Astrocyte (in vitro differentiated cells and primary cell): ENCODE measurements at places on chromosomes 11 and 22. TPM values are rescaled to one million over a fixed set of nuclear protein-coding genes. Genes with fewer than 3 reads are reported as not detected.
A peak's percentile ranks its signal among the peaks of the same experiment; 100 is the strongest.

DNA sequence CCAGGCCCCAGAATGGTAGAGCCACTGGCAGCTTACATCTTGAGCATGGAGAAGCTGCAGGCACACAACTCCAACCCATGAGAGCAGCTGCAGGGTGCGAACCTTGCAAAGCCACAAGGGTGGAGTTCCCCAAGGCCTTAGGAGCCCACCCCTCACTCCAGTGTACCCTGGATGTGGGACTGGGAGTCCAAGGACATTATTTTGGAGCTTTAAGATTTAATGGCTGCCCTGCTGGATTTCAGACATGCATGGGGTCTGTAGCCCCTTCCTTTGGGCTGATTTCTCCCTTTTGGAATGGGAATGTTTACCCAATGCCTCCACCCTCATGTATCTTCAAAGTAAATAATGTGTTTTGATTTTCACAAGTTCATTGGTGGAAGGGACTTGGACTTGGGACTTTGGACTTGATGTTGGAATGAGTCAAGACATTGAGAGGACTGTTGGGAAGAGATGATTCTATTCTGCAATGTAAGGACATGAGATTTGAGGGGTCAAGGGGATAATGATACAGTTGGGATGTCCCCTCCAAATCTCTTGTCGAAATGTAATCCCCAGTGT lies 1.1 kb upstream of the KRTAP5-7 start:
- H3K4me1 ChIP-seq, result no peaks in the 10 kb centered on the region
- no peaks in the 10 kb centered on the region for H3K27me3 ChIP-seq
- H3K4me3 ChIP-seq, result no peak overlapping the region
- H3K27ac ChIP-seq, result no peak overlapping the region
- no peak for DNase-seq
- H3K36me3 ChIP-seq, result no peaks in the 10 kb centered on the region

- no peak overlapping the region for H3K4me3 ChIP-seq
- no peak overlapping the region for H3K27ac ChIP-seq
- no peaks in the 10 kb centered on the region for H3K27me3 ChIP-seq
- no peaks in the 10 kb centered on the region for H3K36me3 ChIP-seq
- no peak for DNase-seq
- peaks cover 15% of the 10 kb centered on the region for H3K4me1 ChIP-seq
Measured at GRCh38 chr11:126329644-126330211, 25.8 kb upstream of the ST3GAL4 start.

DNA sequence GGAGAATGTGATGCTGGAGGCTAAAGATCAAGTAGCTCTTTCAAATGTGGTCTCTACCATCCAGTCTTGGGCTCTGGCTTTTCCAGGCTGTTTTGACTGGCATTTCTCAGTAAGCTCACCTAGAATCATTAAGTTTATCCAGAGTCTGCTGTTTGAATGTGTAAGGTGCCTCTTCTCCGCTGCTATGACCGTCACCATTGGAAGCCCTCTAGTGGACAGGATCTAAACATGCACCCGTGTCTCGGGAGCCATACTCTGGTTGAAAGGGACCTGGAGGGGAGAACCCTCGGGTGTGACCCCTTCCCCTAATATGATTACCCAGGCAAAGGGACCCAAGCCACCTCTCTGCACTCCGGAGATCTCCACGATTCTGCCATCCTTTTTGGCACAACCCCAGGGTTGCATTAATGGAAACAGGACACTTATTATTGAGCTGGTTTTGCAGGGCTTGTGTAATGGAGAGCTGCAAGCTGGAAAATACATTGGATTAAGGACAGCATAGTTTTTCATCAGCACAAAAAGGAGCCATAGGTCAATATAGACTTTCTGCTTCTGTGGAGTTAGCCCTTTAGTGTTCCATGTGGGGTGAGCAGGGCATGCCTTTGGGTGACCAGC lies 191.0 kb upstream of the LARGE1 start:
- no peak for DNase-seq
- H3K27ac ChIP-seq, result no peak overlapping the region
- no peak overlapping the region for H3K4me3 ChIP-seq
- no peaks in the 10 kb centered on the region for H3K27me3 ChIP-seq
- H3K36me3 ChIP-seq, result no peaks in the 10 kb centered on the region

Gene GPR83
- 0.14 TPM in 1 of 2 replicates, not detected in the other for total RNA-seq

- H3K36me3 ChIP-seq, result no peaks in the 10 kb centered on the region
- no peak overlapping the region for H3K27ac ChIP-seq
- H3K4me1 ChIP-seq, result no peaks in the 10 kb centered on the region
- DNase-seq, result peak; percentile 20
- H3K4me3 ChIP-seq, result no peak overlapping the region
Measured at GRCh38 chr11:74739546-74740270, 8.5 kb upstream of the CHRDL2 start.

GRCh38 chr11:45237711-45238315 lies 48.3 kb downstream of the SYT13 start:
- DNase-seq, result no peak
- no peak overlapping the region for H3K27ac ChIP-seq
- peaks cover 13% of the 10 kb centered on the region for H3K4me1 ChIP-seq
- no peak overlapping the region for H3K4me3 ChIP-seq

- H3K4me1 ChIP-seq, result no peaks in the 10 kb centered on the region
- H3K27me3 ChIP-seq, result no peaks in the 10 kb centered on the region
- H3K36me3 ChIP-seq, result no peaks in the 10 kb centered on the region
- H3K4me3 ChIP-seq, result no peak overlapping the region
- H3K27ac ChIP-seq, result no peak overlapping the region
- DNase-seq, result no peak
Measured at GRCh38 chr11:76568621-76569020, 101.9 kb downstream of the LRRC32 start.

DNA sequence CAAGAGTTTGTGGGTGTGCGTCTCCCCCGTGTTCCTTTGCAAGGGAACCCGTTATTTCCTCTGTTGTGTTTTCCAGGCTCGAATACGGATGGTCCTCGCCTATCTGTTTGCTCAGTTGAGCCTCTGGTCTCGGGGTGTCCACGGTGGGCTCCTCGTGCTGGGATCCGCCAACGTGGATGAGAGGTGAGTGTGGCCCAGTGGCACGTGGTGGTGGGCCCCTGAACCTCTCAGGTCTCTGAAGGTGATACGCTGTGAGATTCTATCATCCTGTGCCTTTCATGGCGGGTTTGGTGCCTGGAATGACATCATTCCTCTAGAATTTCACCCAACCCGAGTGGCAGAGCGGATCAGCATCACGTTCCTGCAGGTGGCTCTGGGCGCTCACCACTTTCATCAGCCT lies 32.5 kb downstream of the NADSYN1 start:
- H3K36me3 ChIP-seq, result peaks cover 14% of the 10 kb centered on the region
- no peak overlapping the region for H3K27ac ChIP-seq

- DNase-seq, result no peak
- no peaks in the 10 kb centered on the region for H3K36me3 ChIP-seq
Measured at GRCh38 chr11:91625495-91625894, 599.1 kb upstream of the FAT3 start.

GRCh38 chr11:1837171-1838076 lies 1.4 kb upstream of the TNNI2 start:
- H3K27me3 ChIP-seq, result no peaks in the 10 kb centered on the region
- no peaks in the 10 kb centered on the region for H3K4me1 ChIP-seq
- DNase-seq, result no peak

DNA sequence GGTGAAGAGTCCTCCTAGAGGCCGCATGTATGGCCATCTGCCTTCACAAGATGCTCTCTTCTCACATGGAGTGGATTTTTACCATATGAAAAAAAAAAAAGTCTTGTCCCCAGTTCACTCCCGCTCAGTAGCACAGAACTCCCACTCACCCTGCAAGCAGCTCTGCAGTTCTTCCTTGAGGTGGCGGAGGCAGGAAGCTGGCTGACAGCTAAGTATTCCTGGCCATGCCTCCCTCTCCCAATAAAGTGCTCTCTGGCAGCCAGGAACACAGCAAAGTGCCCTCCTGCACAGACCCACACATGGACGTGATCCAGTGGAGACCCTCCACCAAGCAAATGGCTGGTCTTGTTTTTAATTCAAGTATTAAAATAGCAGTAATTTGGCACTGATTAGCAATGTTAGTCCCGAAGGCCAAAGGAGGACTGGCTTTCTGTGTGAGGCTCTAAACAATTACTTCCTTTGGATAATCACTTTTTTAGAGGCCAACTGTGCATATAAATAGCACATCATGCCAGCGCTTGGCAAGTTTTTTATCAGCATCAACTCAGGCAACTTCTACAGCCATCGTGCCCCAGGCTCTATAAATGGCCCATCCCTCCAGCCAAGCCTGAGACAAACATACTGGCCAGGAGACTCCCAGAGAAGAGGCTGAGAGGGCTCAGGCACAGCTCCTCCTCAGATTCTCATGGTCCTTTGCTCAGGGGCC lies 413.6 kb downstream of the OPCML start:
- no peaks in the 10 kb centered on the region for H3K36me3 ChIP-seq
- no peak overlapping the region for H3K27ac ChIP-seq
- H3K4me1 ChIP-seq, result no peaks in the 10 kb centered on the region
- H3K27me3 ChIP-seq, result no peaks in the 10 kb centered on the region

- peak; percentile 12 for DNase-seq
- H3K4me1 ChIP-seq, result peaks cover 18% of the 10 kb centered on the region
- no peaks in the 10 kb centered on the region for H3K36me3 ChIP-seq
- H3K27ac ChIP-seq, result no peak within 1 kb of the TSS
Measured at GRCh38 chr22:41915035-41915785, at the start of gene SHISA8. SHISA8 (minus strand) TSS chr22:41915074; CDS start chr22:41914667, 407 bp downstream.

Gene GLYAT
- total RNA-seq, result not detected in 2 replicates

- no peaks in the 10 kb centered on the region for H3K4me1 ChIP-seq
- no peak for DNase-seq
- H3K4me3 ChIP-seq, result no peak overlapping the region
Measured at GRCh38 chr11:70064726-70065317, 13.3 kb upstream of the ANO1 start.

GRCh38 chr11:45110562-45110961 lies 35.9 kb upstream of the PRDM11 start:
- no peaks in the 10 kb centered on the region for H3K4me1 ChIP-seq
- no peaks in the 10 kb centered on the region for H3K36me3 ChIP-seq
- no peak overlapping the region for H3K27ac ChIP-seq
- H3K27me3 ChIP-seq, result peaks cover 26% of the 10 kb centered on the region
- DNase-seq, result peak; percentile 21

DNA sequence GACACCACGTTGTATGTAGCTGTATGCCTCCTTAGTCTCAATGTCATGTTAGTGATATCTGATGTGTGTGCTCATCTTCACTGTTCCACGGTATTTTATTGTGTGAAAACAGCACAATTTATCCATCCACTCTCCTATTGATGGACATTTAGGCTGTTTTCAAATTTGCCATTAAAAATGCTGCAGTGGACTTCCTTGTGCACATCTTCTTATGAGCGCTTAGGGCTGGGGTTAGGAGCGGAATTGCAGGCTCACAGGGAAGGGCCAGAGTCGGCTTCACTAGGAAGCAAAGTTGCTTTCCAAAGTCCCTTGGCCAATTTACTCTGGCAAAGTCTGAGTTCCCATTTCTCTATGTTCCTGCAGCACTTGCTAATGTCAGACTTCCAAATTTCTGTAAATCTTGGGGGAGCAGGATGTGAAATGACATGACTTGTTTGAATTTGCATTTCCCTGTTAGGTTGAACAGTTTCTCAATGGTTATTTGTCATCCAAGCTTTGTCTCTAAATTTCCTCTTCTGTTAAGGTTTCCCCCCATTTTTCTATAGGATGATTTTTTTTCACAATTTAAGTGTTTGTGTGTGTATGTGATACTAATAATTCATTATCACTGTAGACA lies 75.4 kb downstream of the MYEOV start:
- H3K4me1 ChIP-seq, result peaks cover 4% of the 10 kb centered on the region
- no peak overlapping the region for H3K27ac ChIP-seq
- no peak overlapping the region for H3K4me3 ChIP-seq
- no peaks in the 10 kb centered on the region for H3K36me3 ChIP-seq
- no peak for DNase-seq
- no peaks in the 10 kb centered on the region for H3K27me3 ChIP-seq

Gene PLEKHA7
- total RNA-seq, result 3.2 and 5.7 TPM in 2 replicates
